ENCODE measurements at places on chromosomes 6 and 20. TPM values are rescaled to one million over a fixed set of nuclear protein-coding genes. Genes with fewer than 3 reads are reported as not detected.
A peak's percentile ranks its signal among the peaks of the same experiment; 100 is the strongest.

GRCh38 chr6:3899970-3900439, 50.8 kb downstream of the FAM50B start:
- DNase-seq = no peak

- no peak for DNase-seq
These were observed 88.0 kb downstream of the SYCP2 start for GRCh38 chr20:59845472-59845871.

DNA sequence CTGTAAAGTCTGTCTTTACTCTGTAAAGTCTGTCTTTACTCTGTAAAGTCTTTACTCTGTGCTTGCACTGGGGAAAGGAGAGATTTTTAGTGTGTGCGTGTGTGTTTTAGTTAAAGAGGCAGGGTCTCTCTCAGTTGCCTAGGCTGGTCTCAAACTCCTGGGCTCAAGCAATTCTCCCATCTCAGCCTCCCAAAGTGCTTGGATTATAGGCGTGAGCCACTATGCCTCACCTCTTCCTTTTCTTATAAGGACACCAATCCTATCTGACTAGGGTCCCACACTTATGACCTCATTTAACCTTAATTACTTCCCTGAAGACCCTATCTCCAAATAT, 93.8 kb downstream of the JPH2 start:
- DNase-seq = no peak

DNA sequence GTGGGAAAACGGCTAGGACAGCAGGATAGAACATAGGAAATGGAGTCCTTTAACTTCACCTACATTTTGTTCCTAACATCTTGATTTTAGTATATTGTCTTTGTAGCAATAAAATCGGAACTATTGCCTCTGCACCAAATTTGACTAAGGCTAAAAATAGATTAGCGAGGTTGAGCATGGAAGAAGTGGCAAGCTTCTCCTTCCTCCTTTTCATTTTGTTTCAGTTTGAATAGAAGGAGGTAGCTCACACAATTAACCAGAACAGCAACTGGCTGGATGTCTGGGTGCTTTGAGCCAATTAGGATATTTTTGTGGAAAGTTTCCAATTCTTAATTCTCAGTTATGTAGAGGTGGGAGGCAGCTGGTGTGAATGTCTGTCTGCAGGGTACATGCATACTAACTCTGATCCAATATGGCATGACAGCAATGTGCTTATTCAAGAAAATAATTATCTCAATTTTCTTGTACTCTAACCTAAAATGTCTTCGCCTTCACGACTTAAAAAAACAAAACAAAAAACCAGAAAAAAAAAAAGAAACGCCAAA, 3.1 kb upstream of the HECA start:
- DNase-seq = no peak

DNA sequence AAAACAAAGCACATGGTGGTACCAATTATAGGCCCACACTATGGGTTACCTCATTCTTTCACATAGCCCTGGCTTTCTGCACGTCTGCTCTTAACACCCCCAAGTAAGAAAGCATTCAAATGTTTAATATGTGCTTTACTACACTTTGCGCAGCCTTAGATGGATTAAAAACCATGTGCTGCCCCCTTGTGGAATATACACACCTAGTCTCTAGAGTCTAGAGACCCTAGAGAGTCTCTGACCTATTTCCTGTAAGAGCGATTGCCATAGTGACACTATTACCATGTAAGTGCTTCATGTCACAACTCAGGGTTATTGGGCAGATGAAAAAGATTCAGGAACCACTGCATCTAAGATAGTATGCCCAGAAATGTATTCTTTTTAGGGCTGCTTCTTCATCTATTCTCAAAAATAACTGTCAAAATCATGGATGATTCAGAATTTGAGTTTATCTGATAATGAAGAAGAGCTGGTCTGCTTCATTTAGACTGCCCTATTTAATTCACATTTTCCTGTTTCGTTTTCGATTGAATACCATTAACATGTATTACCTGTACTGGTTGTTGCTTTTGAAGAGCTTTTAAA, 186.3 kb downstream of the ADGB start:
- DNase-seq = no peak

DNA sequence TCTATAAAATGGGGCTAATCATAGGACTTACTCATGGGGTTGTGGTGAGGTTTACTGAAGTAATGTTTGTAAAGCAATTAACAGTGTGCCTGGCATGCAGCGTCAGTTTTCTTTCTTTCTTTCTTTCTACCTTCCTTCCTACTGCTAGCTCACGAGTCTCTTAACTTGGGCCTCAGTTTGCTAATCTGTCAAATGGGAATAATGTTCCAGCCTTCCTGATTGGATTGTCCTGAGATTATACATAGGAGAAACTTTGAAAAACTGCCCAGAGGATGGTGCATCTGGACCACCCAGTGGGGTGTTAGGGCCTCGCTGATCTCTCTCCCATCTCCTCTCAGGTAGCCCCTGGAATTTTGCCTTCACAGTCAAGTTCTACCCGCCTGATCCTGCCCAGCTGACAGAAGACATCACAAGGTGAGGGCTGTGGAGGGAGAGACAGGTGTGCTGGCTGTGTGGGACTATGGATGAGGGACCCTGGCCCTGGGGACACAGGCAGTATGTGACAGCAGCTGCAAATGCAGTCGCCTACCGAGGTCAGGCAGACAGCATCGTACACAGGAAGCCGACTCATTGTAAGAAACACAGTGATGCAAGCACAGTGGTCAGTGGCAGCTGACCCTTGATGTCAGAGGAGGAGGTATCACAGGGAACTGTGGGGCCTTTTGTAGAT, 27.5 kb downstream of the EPB41L1 start:
- DNase-seq = no peak

DNA sequence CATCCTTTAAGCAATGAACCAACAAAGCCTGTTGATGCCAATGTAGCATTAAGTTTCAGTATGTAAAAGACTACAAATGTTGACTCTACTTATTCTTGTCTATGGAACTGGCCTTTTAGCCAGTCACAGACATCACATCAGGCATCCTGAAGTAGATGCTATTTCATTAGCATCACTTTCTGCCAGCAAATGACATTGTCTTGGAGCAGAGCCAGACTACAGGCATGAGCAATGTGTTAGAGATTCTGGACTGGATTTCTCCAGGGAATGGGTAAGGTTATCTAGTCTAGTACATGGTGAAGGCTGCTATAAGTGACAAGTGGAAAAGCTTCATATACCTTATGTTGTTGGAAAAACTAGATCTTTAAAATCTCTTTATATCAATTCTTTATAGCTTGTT, 142.9 kb downstream of the ADGRB3 start:
- DNase-seq = no peak

- peak; percentile 70 for DNase-seq
These were observed 523 bp downstream of the TMEM30A start for GRCh38 chr6:75283907-75284631.

DNA sequence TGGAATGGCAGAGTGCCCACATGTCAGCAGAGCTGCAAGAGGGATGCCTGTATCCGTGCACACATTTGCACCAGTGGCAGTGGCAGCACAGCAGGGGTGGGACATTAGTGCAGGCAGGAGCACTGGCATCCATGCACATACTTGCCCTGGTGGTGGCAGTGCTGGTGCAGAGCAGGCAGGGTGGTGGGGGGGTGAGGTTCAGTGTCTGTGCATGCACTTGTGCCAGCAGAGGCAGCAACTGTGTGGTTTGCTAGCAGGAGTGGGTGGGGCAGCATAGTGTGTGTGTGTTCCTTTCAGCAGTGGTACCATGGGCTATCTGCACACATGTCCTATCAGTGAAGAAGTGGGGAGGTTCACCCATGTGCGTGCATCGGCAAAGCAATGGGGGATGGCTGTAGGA, 151.6 kb downstream of the EPM2A start:
- DNase-seq = no peak

GRCh38 chr20:31788578-31788977, 30.6 kb upstream of the MYLK2 start:
- DNase-seq = no peak

- DNase-seq = peak; percentile 41
These were observed 1.9 kb downstream of the DDR1 start for GRCh38 chr6:30885999-30886896.

- DNase-seq = no peak
These were observed 532.3 kb downstream of the MAFB start for GRCh38 chr20:40156600-40157317.

DNA sequence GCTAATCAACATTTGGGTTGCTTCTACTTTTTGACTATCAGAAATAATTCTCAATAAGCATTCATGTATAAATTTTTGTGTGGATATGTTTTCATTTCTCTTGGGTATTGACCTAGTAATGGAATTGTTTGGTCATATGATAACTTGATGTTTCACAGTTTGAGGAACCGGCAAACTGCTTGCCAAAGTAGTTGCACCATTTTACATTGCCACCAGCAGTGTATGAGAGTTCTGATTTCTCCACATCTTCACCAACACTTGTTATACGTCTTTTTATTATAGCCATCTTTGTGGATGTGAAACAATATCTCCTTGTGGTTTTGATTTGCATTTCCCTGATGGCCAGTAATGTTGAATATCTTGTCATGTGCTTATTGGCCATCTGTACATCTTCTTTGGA, 42.6 kb upstream of the TGM2 start:
- no peak for DNase-seq

GRCh38 chr20:33704197-33704924, 15.7 kb downstream of the PXMP4 start:
- DNase-seq = no peak

DNA sequence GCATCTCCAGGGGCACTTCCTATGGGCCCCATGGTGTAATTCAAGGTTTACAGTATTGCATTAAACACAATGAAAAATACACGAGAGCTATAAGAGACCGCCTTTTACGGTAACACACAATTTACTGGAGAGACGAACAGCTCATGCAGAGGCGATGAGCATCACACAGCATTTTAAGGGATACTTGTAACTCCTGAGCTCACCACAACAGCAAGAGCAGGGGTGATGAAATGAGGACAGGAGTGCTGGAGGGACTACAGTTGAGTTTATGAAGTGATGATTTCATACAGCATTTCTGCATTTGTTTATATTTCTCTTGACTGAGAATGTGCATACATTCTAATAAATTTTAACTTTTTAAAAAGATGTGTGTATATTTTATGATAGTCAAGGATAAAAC, 113.9 kb downstream of the WDR27 start:
- DNase-seq = no peak

TOP1 gene
- polyA plus RNA-seq = 58.5 TPM

SENP6 gene
- 102 TPM for polyA plus RNA-seq

MYBL2 gene
- 14.0 TPM for polyA plus RNA-seq

SERINC1 gene
- polyA plus RNA-seq = 119 TPM

All from muscle of arm (tissue), 14 donors.